SK-MEL-5 (cell line): ENCODE measurements at places on chromosomes 7 and 10. TPM values are rescaled to one million over a fixed set of nuclear protein-coding genes. Genes with fewer than 3 reads are reported as not detected.

Gene GARIN1A
- total RNA-seq: 0.21 and 0.82 TPM in 2 replicates

GRCh38 chr10:13904064-13904463, 317.3 kb downstream of the PRPF18 start:
- no peak for DNase-seq

DNA sequence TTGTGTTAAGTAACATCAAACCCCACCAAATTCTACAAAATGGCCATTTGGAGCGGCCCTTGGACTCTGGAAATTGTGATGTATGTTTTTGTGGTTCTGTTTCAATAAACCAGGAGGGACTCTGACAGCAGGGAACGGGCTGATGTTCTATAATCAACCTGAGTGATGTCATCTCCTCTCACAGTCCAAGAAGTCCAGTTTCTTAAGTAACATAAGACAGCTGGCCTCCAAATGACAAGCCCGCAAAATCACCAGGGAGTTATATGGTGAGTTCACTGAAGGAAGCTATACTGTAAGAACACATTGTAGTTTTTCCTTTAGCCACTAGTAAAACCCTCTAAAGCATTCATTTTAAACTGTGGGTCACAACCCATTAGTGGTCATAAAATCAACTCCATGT, 34.0 kb downstream of the GOT1 start:
- DNase-seq: no peak

Gene NKX2-3
- total RNA-seq: 0.19 and 0.24 TPM in 2 replicates

DNA sequence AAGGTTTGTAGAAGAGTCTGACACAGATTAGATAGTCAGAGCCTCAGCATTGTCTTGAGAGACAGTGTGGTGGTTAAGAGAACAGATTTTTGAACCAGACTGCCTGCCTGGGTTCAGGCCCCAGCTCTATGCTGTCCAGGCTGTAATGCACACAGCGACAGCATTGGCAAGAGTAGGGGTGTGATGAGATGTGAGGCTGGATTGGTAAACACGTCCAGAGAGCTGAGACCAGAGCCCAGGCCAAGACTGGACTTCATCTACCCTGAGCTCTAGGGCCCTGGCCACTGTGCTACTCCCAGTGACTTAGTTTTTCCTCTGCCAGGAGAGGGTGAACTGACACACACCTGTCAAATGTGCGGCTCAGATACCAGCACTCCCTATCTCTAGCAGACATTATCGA, 360.4 kb downstream of the RPS24 start:
- DNase-seq: no peak

Gene LIPJ
- total RNA-seq: not detected in 2 replicates

- DNase-seq: no peak
These were observed 97.5 kb upstream of the OIT3 start for GRCh38 chr10:72796042-72796441.

Gene MYH16
- total RNA-seq: not detected in 2 replicates

GRCh38 chr10:76415554-76415953, 984.1 kb downstream of the LRMDA start:
- DNase-seq: no peak

DNA sequence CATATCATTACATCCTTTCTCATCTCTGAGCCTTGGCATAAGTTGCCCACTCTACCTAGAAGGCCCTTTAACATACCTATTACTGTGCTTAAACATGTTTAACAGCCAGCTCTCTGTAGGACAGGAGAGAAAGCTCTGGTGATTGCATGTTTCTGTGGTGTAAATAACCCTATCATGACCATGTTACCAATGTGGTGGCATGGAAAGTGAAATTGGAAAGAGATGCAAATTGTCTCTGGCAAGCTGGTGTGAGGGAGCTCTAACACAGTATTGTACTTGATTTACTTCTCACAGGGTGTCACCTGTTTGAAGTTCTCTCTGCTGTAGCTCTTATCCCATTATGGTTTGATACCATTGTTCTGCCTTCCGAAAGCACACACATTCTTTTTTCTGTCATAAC, 231.8 kb upstream of the DKK1 start:
- no peak for DNase-seq

Gene OR6V1
- total RNA-seq: not detected in 2 replicates

DNA sequence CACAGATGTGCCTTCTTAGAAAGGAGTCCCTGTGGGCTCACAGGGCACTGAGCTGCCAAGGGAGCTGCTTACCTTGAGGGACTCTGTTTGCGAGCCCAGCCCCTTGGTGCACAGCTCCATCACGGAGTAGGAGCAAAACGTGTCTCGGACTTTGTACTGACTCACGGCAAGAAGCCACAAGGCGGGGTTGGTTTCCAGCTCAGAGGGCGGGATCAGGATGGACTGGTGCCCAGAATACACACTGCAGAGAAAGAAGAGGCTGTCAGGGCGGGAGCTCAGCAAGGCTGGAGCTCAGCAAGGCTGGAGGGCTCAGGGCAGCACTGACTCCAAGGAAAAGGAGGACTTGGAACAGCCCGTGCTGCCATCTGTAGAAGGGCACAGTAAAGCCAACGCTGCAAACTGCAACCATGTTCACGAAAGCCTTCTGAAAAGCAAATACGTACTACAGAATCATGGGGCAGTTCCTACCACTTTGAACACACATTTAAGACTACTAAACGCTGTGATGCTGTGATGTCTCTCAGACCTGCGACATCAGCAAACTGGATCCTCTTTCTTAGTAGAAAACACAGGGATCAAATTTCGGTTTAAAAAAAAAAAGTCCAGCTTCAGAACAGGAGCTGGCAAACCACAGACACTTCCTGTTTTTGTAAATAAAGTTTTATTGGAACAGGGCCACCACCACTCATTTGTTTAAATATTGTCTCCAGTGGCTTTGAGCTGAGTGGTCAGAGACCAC, 194.3 kb downstream of the ZMYND11 start:
- DNase-seq: peak; percentile 3

Gene RBP3
- total RNA-seq: not detected in 2 replicates

Gene PROSER2
- total RNA-seq: 4.4 and 5.9 TPM in 2 replicates

Gene ANKRD30A
- not detected in 2 replicates for total RNA-seq

Gene SYT15
- total RNA-seq: not detected in 2 replicates

Gene CAMK1D
- 0.16 and 0.37 TPM in 2 replicates for total RNA-seq

DNA sequence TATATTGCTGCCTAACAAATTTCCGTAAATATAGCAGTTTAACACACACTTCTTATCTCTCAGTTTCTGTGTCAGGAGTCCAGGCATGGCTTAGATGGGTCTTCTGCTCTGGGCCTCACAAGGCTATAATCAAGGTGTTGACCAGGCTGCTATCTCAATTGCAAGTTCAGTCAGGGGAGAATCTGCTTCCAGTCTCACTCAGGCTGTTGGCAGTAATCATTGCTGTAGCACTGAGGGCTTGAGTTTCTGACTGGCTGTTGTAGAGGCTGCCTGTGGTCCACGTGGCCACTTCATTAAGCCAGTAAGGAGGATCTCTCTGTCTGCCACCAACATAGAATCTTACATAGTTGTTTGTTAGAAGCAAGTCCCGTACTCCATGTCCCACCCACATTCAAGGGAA, 138.4 kb downstream of the ST7 start:
- DNase-seq: no peak

GRCh38 chr10:27890971-27891370, 107.9 kb downstream of the ODAD2 start:
- no peak for DNase-seq

- no peak for DNase-seq
These were observed 365.2 kb downstream of the OTUD1 start for GRCh38 chr10:23804125-23804524.

DNA sequence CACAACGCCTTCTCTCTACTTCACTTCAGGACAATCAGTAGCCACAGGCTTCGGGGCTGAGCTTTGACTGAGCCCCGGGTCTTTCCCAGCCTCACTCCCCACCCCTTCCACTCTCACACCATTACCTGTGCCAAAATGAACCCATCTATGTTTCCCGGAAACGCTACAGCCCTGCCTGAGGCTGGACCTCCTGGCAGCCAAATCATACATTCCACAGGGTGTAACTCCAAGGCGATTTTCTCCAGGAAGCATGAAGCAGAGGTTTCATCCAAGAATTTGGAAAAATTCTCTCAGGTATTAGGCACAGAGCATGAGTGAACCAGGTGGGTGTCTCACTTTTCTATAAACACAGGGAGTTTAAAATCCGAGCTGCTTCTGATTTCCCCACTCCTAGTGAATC, 286.3 kb downstream of the TNS3 start:
- no peak for DNase-seq

GRCh38 chr7:49618028-49618427, 155.4 kb upstream of the VWC2 start:
- no peak for DNase-seq

DNA sequence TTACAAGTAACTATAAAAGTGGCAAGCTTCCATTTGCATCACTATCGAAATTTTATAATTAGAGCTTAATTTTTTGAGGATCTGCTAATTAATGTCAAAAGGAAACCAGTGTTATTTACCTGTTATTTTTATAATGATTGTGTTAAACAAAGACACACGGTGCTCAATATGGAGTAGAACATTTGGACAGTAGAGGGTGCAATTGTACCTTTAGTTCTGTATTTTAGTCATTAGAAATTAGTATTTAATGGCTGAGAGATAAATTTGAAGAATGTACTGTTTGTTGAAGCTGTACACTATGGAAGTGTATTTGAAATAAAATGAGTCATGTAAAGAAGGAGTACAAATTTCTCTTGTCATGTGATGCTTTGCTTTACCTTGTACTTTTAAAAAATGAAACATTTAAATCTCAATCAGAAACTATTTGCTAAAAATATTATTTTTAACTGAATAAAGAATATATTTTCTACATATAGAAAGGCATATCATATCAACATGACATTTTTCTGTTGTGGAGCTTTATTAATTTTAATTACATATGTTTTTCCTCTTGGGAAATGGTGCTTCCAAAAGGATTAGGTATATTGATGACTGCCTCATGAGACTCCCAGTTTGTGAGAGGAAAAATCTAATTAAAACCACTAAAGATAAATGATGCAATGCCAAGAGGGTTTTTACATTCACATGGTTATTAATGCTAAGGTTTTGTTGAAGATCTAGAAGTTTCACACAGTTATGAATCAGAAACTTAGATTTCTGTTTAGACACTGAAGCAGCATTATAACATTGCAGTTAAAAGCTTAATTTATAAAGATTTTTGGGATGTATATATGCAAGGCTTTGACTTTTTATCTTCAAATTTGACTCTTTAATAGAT, 10.4 kb upstream of the PRKG1 start:
- peak; percentile 61 for DNase-seq

Gene OPALIN
- not detected in 2 replicates for total RNA-seq

Gene FAM25A
- total RNA-seq: not detected in 2 replicates

DNA sequence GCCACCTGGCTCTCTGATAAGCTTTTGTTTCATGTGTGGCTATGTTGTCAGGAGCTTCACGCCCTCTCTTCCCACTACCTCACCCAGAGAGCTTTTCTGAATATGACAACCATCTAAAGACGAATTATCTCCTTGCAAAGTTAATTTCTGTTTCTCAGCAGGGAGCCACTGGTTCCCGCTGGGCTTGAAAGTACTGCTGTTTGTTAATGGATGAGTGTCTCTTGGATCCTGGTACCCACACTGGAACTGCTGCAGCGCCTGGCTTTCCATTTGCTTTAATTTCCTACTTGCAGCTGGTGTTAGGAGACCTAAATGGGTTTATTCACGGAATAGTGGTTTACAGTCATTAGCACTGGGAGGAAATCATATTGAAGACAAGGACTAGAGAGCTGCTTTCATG, 267.9 kb upstream of the LRGUK start:
- DNase-seq: no peak

- DNase-seq: no peak
These were observed 44.9 kb upstream of the SVOPL start for GRCh38 chr7:138746073-138746472.

DNA sequence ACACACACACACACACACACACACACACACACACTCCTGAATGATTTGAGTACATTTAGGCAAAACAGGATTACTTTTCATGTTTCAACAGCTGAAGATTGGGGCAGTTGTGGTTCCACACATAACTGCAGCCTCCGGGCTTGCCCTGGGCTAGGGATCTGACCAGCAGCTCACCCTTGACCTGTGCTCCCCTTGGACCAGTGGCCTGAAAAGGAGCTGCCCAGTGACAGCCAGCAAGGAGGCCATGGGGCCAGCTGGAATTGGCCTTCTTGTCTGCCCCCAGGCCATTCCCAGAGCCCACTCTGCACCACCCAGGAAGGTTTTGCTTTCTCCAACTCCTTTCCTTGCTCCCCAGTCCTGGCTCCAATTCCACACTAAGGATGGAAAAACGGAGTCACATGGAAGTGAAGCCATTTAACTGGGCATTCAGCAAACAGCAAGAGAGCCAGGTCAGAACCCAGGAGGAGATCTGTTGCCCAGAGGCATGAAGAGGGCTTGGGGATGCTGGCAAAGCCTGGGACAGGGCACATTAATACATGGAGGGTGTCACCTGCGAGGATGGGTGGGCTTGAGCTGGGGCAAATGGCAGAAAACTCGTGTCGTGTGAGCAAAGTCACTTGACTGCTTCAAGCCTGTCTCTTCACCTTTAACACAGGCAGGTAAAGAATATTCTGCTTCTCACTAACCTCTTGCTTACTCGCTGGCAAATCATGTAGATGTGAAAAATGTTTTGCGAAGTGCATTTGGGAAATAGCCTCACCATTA, 61.5 kb upstream of the GDF10 start:
- no peak for DNase-seq

Gene BMPER
- total RNA-seq: 0.05 TPM in 1 of 2 replicates, not detected in the other

GRCh38 chr10:72308320-72308987, 34.7 kb downstream of the DDIT4 start:
- peak; percentile 58 for DNase-seq

GRCh38 chr7:875476-876076, 778 bp upstream of the GET4 start:
- DNase-seq: no peak

- DNase-seq: peak; percentile 65
These were observed 41.1 kb upstream of the CABCOCO1 start for GRCh38 chr10:61621605-61622051.

GRCh38 chr7:66255534-66256100, 50.5 kb downstream of the TPST1 start:
- no peak for DNase-seq

Gene NODAL
- total RNA-seq: not detected in 2 replicates

GRCh38 chr10:116545122-116545521, 609 bp upstream of the PNLIP start:
- DNase-seq: no peak

Gene GSTO2
- total RNA-seq: 0.90 and 1.2 TPM in 2 replicates

- DNase-seq: no peak
These were observed 69.3 kb downstream of the EGFR start for GRCh38 chr7:55088107-55088506.

GRCh38 chr7:123662293-123662692, 6.6 kb downstream of the LMOD2 start:
- no peak for DNase-seq

Gene BTBD16
- total RNA-seq: 0.51 TPM in 1 of 2 replicates, not detected in the other

- DNase-seq: peak; percentile 78
These were observed 16.9 kb upstream of the STMP1 start for GRCh38 chr7:135645296-135645904.

Gene KCNIP2
- total RNA-seq: 1.1 and 1.6 TPM in 2 replicates
